ENCODE measurements at places on chromosomes 12 and 14.

- no peak for DNase-seq
Observed at GRCh38 chr14:43898687-43899086, 608.4 kb downstream of the FSCB start.

- no peak for DNase-seq
Observed at GRCh38 chr12:127562816-127563215, 704.2 kb upstream of the TMEM132C start.

DNA sequence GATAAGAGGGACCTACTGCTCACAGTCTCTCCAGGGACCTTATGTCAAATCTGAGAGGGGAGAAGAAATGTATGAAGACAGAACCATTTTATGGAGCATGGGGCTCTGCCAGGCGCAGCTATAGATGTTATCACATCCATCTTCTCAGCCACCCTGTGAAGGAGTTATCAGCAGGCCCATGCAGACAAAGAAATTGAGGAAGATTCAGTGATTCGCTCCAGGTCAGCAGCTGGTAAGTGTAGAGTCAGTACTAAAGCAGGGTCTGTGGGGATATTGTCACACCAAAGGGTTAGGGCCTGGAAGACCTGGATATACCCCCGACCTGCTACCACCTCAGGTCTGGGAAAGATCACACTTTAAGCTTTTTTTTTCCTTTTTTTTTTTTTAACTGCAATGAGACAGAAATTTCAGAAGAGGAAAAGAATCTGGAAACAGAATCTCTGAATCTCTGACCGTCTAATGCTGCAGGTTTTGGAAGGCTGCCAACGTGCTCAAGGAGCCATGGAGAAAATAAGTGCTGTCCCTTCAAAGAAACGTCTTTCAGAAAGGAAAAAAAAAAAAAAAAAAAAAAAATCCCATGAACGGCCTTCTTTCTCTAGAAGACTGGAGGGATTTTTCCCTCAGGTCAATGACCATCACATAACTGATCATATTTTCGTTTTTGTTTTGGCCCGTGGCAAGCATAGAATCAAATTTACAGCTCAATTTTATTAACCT is 73.3 kb upstream of the PLEKHG7 start:
- no peak for DNase-seq

GRCh38 chr14:24785698-24786097 is 151.7 kb upstream of the GZMB start:
- no peak for DNase-seq

GRCh38 chr12:63894132-63894531 is 49.6 kb downstream of the SRGAP1 start:
- no peak for DNase-seq

GRCh38 chr12:74285773-74286172 is 251.9 kb upstream of the ATXN7L3B start:
- peak; percentile 96 for DNase-seq

GRCh38 chr12:72093930-72094329 is 155.3 kb downstream of the TPH2 start:
- no peak for DNase-seq

DNA sequence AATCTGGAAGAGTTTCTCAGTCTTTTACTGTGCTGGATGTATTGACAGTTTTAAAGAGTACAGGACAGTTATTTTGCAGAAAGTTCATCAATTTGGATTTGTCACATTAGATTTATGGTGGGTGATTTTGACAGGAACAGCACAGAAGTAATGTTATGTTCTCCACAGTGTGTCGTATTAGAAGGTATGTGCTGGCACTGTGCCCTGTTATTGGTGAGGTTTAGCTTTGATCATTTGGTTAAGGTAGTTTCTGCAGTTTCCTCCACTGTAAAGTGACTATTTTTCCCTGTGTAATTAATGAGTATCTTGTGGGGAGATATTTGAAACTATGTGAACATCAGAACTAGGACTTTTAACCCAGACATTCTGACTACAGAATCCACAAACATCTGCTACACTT is 308.5 kb upstream of the TBX3 start:
- no peak for DNase-seq

GRCh38 chr14:77950371-77951063 is 150.6 kb downstream of the ADCK1 start:
- no peak for DNase-seq

DNA sequence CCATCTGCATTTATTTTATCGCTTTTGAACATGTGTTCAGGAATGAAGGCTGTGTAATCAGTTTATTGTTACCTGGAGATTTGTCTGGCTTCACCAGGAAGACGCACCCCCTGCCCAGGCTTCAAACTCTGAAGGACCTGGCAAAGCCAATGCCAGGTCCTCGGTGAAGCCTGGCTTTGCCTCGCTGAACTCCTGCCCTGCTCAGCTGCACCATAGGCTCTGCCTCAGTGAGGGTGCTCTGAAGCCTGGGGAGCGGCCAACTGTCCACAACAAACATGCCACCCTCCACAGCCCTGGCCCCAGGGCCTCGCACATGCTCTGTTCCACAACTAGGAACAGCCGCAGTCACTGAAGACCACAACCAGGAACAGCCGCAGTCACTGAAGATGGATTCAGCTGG is 66.9 kb downstream of the NTF3 start:
- no peak for DNase-seq

GRCh38 chr14:73047808-73048207 is 10.5 kb upstream of the RBM25 start:
- DNase-seq: peak; percentile 47

DNA sequence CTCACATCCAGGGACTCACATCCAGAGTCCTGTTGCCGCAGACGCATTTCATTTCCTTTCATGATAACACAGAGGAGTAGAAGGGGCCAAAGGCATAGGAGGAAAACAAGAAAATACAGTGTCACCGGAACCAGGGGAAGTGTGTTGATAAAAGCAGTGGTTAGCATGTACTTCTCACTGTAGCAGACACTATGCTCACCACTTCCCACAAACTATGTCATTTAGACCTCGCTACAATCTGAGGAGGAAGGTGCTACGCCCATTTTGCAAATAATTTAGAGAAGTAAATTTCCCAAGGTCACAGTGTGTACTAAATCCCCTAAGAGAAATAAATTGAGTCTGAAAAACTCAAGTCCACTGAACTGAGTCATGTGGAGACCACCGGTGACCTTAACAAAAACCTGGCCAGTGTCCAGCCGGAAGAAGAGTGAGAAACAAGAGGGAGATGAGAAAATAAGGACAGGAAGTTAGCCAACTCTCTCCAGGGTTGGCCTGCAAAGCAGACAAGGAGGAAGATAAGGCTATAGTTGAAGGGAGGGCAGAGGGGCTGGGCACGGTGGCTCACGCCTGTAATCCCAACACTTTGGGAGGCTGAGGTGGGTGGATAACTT is 25.8 kb upstream of the TMCC3 start:
- DNase-seq: no peak

DNA sequence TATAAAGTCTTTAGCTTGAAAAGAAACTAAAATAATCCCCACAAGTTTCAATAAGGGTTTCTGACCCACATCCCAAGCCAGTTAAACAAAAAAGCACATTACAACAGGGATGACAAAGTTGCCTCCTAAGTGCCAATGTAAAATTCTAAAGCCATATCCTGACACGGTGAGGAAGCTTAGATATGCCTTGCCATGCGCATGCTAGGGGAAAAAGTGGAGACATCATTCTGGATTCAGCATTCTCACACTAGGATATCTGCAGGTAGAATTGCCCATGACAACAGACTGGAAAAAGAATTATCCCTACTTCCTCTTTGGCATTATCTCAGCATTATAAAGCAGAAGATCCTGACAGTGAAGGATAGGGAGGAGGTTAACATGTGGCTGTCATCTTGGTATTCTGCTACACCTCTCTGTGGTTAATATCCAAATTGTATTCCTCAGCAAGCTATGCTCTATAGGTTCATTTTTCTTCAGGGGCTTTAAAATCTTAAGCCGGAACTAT is 4.9 kb downstream of the DUSP6 start:
- peak; percentile 27 for DNase-seq

GRCh38 chr14:51002406-51002999 is 58.2 kb upstream of the PYGL start:
- DNase-seq: no peak

- DNase-seq: no peak
Observed at GRCh38 chr14:33573301-33573880, 377.5 kb downstream of the EGLN3 start.

- peak; percentile 78 for DNase-seq
Observed at GRCh38 chr12:26473291-26473690, 277.9 kb downstream of the SSPN start.

- DNase-seq: no peak
Observed at GRCh38 chr12:675562-675961, 12.3 kb upstream of the NINJ2 start.

DNA sequence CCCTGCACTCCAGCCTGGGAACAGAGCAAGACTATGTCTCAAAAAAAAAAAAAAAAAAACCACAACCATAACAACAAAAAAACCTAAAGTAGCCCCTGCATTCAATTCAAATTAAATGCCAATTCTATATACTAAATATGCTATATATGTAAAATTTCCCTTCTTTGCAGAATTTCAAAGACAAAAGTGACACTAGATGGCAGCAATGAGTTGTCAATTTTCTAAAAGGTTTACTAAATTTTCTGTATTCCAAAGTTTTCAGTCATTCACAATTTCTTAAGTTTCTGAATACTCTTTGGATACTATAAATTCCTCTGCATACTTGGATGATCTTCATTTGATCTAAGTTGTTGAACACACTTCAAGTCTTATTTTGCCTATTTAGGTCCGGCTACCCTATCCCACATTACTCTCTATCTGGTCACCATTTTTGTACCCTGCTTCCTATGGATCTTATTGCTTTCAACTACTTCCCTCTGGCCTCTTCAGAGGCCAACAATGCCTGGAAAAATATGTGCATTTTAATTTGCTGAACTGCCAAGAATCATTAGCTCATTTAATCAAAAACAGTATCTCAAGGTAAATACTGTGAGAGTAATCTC is 27.9 kb downstream of the HNRNPC start:
- no peak for DNase-seq

DNA sequence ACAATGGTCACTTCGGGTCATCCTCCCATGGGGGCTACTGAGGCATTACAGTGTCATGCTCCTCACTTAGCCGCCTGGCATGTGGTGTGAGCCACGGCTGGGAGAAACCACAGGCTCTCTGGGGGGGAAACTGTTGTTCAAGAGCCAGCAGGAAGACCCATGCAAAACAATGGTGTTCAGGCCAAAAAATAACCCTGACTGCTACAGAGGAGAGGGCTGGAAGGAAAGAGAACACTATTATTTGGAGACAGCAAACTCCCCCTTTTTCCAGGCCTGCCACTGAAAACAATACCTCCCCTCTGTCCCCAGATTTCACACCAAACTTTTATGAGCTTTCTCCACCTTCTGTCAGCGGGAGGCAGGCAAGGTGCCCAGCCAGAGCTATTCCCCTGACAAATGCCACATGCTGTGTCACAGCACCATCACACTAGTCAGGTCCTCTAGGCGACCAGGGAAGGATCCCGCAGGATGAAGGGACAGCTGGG is 83.7 kb downstream of the CHGA start:
- no peak for DNase-seq

DNA sequence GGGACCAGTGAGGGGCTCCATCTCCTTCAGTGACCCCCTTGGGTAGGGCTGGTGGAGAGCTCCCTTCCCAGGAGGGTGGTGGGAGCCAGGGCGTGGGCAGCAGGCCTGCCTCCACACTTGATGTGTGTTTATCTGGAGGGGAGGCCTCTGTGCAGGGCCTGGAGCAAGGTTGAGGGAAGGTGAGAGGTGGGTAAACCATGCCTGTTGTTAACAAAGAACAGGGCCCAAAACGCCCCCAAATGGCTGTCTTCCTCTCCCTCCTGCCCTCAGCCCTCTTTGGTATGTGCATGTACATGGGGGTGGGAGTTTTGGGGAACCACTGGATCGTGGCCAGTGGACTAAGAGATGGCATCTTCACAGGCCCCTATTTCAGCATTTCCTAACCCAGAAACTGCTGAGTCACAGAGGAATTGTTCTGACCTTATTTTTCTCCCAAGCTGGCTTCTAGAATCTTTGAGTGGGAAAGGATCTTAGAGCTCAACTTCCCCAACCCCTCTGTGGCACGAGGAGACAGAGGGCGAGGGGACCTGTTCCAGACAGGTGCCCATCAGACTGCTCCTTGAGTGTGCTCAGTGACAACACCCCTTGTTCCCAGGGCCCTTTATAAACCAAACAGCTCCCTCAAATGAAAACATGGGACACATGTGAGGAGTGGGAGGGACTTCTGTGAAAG is 3.6 kb downstream of the SLC48A1 start:
- no peak for DNase-seq

- DNase-seq: peak; percentile 63
Observed at GRCh38 chr14:56351861-56352260, 227.7 kb upstream of the TMEM260 start.

GRCh38 chr12:66683073-66683472 is 4.2 kb upstream of the GRIP1 start:
- no peak for DNase-seq

DNA sequence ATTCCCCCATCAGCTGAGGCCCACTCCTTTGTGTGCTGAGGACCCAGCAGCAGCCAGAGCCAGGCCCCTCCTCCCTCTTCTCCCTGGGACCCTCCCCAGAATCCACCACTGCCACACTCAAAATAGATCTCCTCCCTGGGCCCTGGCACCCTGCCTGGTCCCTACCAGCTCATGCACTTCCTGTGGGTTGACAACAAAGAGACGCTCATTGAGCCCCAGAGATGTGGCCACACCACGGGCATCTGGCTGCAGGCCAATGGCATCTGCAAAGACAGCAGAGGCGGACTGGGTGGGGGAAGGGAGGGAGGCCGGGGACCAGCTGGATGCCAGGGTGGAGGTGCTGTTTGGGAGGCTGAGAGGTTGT is 16.0 kb upstream of the ENDOU start:
- DNase-seq: no peak

DNA sequence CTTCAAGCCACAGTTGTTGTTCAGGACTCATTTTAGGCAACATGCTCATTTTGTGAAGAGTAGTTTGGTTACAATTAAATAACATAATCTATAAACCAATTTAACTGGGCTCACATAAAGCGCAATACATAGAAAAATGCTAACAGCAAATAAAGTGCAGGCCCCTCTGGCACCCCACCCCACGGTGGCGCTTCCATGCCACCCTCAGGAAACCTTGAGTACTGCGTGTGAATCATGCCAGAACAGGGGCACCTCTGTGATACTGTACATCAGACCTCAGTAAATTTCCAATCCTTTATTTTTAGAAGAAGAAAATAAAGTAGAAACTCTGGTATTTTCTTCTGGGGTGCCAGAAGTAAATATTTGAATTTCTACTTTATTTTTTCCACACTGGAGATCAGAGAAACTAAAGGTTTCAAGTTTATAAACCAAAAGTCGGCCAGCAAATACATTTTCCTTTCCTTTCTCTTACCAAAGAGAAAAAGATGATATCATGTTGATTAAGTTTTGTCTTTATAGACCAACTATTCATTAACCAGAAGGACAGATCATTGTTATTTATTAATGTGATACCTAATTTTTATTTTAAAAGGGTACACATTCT is 316.8 kb downstream of the PAWR start:
- DNase-seq: peak; percentile 41

DNA sequence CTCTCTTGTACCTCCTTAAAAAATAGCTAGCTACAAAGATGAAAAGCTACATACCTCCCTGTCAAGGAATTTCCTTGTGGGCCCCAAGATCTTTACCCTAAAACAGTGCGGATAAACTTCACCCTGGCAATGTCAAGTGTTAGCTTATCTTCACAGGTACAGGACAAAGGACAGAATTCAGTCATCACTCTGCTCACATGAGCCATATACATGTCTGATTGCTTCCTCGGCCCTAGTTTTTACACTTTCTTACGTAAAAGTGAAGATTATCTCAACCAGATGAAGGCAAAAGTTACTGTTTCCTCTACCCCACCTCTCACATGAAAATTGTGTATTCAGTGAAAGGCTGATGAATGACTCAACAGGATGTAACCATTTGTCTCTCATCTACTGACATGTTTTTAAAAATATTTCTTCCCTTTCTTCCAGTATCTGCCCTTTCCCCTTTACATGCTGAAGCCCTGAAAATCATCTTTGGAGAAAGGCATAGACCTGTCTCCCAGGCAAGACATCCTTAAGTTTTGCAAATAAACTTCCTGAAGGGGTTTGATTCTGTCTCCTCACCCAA is 890.1 kb downstream of the GALC start:
- DNase-seq: peak; percentile 22

Data from epithelial cell of esophagus (primary cell).